Germinal center (tissue), 1 donor: ENCODE measurements at places on chromosomes 2 and 18.

DNA sequence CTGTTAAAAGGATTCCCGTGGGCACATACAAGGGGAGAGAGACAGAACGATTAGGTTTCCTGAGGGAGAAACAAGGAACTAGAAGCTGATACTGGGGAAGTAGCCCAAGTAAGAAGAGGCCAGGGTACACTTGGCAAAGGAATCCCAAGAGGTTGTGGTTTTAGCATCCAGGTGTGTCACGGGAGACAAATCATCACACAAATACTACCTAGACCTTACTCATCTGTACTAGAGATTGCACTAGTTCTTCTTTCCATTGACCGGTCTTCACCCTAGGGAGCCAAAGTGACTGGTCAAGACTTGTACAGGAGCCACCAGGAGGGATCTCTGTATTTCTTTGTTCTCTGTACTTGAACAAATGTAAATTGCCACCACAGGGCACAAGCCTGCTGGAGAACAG is 14.2 kb upstream of the NR4A2 start:
- DNase-seq = no peak

- no peak for DNase-seq
These were observed 1246.6 kb upstream of the LRRTM1 start for GRCh38 chr2:81551040-81551634.

DNA sequence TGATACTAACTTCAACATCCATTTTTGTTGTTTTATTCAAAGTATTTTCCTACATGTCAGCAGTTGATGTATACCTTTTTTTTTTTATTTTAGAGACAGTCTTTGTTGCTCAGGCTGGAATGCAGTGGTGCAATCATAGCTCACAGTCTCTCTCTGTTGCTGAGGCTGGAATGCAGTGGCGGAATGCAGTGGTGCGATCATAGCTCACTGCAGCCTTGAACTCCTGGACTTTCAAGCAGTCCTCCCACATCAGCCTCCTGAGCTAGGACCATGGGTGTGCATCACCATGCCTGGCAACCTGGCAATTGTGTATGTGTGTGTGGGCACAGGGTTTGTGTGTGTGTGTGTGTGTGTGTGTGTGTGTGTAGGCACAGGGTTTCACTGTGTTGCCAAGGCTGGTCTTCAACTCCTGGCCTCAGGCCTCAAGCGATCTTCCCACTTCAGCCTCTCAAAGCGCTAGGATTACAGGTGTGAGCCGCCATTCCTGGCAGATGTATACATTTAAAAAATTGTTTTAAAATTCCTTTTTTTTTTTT is 24.8 kb downstream of the SANBR start:
- no peak for DNase-seq

GRCh38 chr2:57943315-57943714 is 103.3 kb upstream of the VRK2 start:
- no peak for DNase-seq

GRCh38 chr2:88177556-88177955 is 7.4 kb downstream of the THNSL2 start:
- DNase-seq = no peak
